Stimulated activated CD8-positive, alpha-beta memory T cell treated with anti-CD3 and anti-CD28 coated beads, Interleukin-2, amount 100 ng/mL, for 48 hours (primary cell): ENCODE measurements at places on chromosomes 12 and 14.

DNA sequence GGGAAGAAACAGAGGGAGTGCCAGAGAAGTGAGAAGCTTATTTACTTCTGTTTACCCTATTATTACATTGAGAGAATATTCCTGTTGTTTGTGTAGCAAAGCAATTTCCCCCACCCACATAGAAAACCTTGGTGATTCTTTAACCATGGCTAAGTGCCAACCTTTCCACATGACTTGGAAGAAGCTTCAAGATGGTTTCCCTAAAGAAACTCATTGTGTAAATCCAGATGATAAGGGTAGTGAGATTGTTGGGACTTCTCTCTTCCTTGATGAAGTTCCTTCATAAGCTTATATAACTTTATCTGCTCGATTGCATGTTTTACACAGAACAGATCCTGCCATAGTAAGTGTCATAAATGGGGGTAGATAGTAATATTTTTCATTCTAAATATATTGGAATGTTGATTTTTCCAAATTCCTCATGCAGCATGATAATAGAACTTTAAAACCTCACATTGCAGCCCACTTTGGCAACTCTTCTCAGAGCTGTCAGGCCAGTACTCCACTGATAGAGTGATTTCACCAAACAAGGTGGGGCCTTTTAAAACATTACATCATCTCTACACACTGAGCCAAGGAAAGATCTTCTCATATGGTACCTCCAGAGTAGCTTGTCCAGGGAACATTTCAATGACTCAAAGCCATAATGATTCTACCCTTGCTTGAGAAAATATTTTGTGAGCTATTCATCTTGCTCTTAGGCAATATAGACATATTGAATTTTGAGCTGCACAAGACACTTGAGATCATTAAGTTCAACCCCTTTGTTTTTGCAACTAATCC, 47.8 kb upstream of the KIF21A start:
- DNase-seq, result no peak

DNA sequence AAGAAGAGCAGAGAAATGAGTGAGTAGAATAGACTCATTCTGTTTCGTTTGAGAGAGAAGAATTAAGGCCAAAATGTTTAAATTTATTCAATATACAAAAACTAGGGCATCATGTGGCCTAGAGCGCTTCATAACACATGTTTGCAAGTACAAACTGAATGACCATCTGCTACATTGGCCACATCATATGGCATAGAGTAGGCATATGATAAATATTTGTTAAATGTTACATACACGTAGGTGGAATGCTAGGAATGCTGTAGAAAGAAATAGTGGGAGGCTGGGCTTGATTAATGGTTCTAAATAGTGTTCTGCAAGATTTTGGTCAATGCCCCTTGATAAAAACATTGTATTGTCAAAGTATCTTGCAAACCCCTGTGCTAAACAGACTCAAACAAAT, 10.8 kb downstream of the MGP start:
- no peak for DNase-seq

DNA sequence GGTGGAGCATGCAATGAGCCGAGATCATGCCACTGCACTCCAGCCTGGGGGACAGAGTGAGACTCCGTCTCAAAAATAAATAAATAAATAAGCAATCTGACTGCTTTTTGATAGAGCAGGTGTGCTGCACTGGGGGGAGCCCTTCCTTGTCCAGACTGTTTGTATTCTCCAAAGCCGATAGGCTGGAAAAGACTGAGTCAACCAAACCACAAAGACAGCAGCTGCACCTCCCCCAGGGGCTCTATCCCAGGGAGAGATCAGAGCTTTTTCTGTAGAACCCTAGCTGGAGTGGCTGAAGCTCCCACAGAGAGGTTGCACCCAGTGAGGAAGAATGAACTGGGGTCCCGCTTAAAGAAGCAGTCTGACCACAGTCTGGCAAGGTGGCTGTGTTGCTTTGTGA, 45.8 kb upstream of the LALBA start:
- no peak for DNase-seq

DNA sequence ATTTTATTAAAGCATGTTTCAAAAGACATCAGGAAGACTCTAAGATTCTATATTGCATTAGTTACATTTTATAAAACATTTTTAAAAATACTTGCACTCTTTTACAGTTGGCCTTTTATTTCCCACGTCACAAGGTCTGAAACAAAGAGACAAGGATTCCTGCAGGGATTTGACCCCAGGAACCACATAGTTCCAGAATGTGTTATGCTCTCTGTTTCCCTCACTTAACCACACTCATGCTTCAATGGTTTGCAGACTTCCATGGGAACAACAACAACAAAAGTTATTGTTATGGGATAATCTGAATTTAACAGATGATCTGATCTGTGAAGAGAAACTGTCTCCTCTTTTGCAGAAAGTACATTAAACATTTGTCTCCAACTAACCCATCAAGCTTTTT, 104.3 kb upstream of the PPFIA2 start:
- DNase-seq, result no peak

DNA sequence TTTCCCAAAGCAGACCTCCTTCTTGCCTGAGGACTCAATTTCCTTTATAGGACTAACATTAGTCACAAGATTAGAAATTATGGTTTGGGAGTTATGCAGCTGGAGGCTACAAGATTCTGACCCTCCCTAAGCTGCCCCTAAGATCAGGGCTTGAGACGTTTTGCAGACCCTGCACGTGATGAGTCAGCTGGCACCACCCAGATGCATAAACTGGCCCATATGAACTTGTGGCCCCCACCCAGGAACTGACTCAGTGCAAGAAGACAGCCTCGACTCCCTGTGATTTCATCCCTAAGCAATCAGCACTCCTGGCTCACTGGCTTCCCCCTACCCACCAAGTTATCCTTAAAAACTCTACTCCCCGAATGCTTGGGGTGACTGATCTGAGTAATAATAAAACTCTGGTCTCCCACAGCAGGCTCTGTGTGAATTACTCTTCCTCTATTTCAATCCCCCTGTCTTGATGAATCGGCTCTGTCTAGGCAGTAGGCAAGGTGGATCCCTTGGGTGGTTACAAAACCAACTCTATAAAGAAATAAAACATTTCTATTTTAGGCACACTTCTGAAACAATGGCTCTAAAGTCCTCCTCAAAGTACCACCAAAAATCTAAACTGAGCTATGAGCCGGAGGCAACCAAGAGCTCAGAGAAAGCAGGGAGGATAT, 233.4 kb downstream of the TMEM132D start:
- no peak for DNase-seq

GRCh38 chr14:103545915-103546651, 16.4 kb downstream of the BAG5 start:
- no peak for DNase-seq

DNA sequence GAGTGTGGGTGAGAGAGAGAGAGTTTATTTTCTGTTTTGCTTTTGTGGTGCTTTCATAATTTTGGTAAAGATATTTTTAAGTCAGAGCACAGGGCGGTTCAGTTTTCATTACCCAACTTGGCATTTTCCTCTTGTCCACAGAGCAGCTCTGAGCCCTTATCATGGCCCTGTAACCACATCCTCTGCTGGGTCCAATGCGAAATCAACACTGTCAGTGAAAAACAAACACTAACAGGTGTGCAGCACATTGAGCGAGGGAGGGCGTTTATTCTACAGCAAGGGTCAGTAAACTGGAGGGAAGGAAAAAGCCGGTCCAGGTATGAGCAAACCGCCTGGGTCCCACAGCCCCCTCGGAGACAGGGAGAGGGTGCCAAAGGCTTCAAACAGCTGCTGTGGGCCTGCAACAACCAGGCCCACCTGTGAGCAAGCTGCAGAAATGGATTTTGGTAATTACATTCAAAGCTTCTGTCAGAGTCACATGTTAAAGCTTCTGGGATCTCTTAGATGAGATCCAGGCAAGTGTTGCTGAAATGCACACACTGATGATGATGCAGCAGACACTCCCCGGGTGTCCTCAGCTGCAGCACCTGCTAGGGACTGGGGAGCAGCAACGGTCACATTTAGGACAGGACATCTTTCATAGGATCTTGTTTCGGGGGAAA, 132.7 kb upstream of the DYRK2 start:
- DNase-seq, result no peak

GRCh38 chr14:59246566-59246965, 58.1 kb downstream of the DAAM1 start:
- no peak for DNase-seq

- no peak for DNase-seq
Measured at GRCh38 chr14:82911930-82912329, 1378.3 kb upstream of the SEL1L start.

DNA sequence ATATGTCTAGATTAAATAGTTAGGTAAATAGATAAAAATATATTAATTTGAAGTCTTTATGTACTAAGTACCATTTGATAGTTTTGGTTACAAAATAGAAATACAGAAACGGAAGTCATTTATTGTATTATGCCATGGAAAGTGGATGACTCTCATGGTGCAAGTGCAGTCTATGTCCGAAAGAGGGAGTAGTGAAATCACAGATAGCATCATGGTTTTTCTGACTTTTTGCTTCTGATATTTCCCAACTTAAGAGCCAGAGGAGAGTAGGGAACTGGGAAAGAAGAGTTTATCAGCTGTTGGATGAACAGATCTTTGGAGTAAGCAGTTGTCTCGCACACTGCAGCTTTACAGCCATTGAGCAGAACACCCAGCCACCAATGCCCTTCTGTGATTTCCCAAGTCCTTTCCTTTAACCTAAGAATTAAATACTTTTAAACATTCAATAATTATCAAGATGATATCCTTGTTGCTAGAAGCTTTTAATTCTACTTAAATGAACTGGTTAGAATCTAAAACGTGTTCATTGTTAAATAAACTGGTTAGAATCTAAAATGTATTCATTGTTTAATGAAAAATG, 18.4 kb upstream of the SRGAP1 start:
- no peak for DNase-seq

DNA sequence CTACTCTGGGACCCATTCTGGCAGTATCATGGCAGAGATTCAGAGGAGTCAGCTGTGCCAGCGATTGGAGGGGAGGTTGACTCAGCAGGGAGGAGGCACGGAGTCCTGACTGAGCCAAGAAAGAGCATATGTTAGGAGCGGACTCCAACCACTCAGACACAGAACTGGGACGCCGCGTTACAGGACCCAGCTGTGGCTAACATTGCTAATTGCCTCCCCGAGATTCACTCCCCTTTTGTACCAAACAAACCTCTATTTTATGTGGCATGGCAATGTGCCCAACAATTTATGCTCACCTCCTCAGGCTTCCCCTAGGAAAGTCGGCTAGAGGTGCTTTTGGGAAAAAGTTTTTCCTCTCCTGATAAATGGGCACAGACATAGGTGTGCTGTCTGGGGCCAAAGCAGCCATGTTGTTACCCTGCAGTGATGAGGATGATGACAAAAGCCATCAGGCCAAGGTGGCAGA, 15.2 kb upstream of the CLIP1 start:
- DNase-seq, result no peak

DNA sequence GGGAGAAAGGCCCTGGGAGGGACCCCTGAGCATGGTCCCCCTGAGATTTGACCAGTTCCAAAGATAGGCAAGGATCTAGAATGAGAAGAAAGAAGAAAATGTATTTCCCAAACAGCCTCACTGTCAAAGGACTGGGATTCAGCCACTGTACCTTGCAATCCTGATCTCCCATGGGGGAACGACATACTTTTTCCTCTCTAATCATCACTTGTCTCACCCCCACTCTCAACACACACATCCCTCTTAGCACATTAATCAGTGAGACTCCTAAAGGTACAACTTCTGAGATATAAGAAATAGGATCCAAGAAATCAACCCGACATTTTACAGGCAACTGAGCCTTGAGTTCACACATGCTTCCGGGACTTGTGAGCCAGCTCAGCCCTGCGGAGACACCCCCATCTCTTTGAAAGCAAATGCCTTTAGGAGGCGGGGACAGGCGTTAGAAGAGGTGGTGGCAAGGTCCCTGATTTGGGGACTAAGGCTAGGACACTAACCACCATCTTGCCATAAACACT, 1.4 kb downstream of the MAP3K9 start:
- DNase-seq, result peak; percentile 43

DNA sequence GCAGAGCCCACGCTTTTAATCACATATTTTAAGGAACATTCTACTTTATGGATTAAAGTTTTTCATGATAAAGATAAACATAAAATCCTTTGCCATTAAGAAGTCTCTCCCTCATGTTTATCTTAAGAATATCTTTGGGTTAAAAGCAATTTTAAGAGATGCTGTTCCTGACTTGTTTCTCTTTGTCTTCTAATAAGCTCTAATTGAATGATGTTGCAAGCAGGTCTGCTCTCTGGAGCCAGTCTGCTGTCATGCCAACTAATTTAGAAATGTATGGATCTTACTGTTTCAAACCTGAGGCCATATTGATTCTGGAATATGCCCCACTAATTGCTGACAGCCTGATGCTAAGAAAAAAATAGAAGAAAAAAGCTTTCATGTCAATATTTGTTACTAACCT, 173.6 kb downstream of the TTC8 start:
- DNase-seq, result no peak

GRCh38 chr12:18696971-18697602, 40.7 kb downstream of the PLCZ1 start:
- no peak for DNase-seq

- DNase-seq, result no peak
Measured at GRCh38 chr12:112868459-112869041, 38.2 kb upstream of the OAS1 start.

DNA sequence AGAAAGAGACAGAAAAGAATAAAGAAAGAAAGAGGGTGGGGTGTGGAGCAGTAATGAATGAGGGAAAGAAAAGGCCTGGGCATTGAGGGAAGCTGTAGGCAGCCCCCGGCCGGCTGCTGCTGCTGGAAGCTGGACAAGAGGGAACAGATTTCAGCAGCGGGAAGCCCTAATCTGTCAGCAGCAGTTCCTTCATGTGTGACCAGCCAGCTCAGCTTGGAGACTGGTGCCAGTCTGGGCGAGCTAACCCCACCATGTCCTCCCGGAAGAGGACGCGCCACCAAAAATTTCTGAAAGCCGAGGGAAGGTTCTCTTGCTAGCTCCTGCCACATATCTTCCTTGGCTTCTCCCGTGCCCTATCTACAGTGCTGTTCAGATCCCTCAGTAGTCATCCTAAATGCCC, 236.8 kb downstream of the GRIN2B start:
- no peak for DNase-seq

DNA sequence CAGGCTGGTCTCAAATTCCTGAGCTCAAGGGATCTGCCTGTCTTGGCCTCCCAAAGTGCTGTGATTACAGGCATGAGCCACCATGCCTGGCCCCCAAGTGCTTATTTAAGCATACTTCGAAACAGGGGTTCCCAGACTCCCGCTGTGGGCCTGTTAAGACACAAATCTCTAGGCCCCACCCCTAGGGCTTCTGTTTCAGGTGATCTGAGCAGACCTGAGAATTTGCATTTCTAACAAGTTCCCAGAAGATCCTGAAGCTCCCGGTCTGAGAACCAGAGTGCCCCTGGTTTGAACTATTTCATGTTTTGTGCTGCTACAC, 25.0 kb downstream of the GCH1 start:
- no peak for DNase-seq

DNA sequence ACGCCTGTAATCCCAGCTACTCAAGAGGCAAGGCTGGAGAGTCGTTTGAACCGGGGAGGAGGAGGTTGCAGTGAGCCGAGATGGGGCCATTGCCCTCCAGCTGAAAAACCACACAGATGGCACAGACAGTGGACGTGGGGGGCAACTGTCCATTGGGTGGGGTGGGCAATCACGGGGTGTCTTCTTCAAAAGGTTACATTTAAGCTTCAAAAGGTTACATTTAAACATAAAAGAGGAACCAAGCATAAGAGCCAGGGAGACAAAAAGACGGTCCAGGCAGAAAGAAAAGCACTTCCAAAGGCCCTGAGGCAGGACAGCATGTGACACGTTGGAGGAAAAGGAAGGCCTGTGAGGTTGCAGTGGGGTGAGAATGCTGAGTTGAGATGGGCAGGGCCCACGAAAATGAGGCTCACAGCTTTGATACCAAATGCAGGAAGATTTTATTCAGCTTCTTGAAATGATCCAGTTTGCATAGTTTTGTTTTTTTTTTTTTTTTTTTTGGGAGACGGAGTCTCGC, 10.7 kb downstream of the SCARB1 start:
- DNase-seq, result no peak
